Activated naive CD4-positive, alpha-beta T cell treated with anti-CD3 and anti-CD28 coated beads, Interleukin-2, amount 50 U/mL, for 16 hours (primary cell): ENCODE measurements at places on chromosomes 7 and 10.

GRCh38 chr10:71697938-71698709 is 21.5 kb downstream of the C10orf105 start:
- DNase-seq = no peak

- no peak for DNase-seq
Measured at GRCh38 chr7:108086962-108087361, 43.2 kb downstream of the LAMB4 start.

GRCh38 chr10:7817576-7817975 is 729 bp upstream of the TAF3 start:
- no peak for DNase-seq

- no peak for DNase-seq
Measured at GRCh38 chr10:124200011-124200410, 106.6 kb upstream of the CHST15 start.

DNA sequence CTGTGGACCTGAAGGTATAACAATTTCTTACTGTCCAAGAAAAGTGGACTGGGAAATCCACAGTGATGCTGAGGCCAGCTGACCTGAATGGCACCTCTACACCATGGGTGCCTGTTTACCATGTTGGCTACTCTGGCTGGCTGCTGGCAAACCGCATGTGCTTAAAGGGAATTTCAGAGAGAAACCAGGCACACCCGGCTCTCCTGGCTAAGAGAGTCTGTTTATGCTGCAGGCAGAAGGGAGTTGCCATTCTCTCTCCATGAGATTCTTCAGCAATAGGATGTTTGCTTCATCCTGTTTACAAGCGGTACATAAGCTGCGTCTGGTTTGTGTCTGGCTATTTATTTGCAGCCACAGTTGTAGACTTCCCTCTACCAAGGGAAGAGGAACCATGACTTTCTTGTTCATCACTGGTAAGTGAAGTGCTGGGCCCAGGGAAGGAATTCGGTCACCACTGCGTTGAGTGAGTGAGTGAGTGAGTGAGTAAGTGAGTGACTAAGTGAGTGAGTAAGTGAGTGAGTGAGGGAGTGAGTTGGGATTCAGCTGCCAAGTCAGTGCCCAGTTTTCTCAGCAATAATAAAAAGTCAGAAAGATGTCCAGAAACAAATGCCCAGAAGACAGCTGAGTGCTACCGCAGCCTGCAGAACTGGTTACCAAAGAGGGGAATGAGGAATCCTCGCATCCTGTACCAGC is 90.4 kb downstream of the COBL start:
- no peak for DNase-seq

DNA sequence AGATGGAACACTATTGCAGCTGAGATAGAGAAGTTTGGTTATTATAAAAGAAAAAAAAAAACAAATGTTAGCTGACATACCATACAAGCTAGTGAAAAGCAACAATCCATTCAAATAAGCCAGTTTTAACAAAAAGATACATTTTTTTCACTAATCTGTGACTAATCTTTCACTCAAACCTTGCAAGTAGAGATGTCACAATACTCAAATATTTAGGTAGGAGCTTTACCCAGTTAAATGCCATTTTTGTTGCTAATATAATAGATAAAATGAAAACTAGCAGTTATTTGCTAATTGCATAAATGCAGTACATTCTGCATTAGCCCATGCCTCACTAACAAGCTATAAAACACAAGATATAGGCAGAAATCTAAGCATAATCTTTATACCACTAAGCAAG is 123.6 kb downstream of the BTAF1 start:
- no peak for DNase-seq

DNA sequence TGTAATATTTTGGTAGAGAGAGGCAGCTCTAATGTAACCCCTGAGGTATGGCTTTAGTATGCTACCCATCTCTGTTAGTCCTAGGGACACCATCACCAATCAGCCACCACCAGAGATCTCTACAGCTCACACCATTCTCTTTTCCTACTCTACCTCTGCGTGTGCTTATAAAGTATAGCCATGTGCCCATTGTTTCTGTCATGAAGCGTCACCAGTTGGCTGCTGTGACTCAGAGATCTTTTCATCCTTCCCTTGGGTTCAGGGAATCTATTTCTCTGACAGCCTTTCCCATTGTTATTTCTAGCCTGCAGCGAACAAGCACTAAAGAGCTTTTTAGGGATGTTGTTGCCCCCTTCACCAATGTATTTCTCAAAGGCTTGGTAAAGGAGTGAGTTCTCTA is 103.3 kb downstream of the TPST1 start:
- DNase-seq = no peak

- no peak for DNase-seq
Measured at GRCh38 chr10:110848106-110848505, 23.6 kb upstream of the PDCD4 start.

- DNase-seq = peak; percentile 46
Measured at GRCh38 chr7:2019711-2020511, 212.8 kb downstream of the MAD1L1 start.

DNA sequence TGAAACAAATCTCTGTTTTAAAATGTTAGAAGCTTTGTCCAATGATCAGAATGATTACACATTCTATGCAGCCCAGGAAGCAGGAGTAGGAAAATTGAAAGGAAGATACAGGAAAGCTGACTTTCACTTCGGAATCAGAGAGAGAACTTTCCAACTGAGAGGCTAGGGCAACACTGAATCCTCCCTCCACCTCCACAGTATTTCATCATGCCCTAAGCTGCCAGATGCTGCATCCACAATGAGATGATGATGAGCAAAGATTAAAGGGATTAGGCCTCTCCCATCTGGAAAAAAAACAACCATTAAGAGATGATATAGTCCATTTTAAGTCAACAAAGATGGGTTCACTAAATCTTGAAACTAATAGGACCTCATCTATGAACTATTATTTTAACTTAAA is 215.6 kb downstream of the GPR37 start:
- DNase-seq = no peak

GRCh38 chr10:96378741-96379140 is 19.9 kb upstream of the OPALIN start:
- no peak for DNase-seq

GRCh38 chr10:12980102-12980661 is 21.3 kb downstream of the CCDC3 start:
- DNase-seq = no peak

GRCh38 chr10:101974091-101974971 is 81.6 kb downstream of the ARMH3 start:
- DNase-seq = no peak

GRCh38 chr7:129362496-129362895 is 71.7 kb upstream of the STRIP2 start:
- no peak for DNase-seq

- DNase-seq = no peak
Measured at GRCh38 chr7:80618096-80618495, 20.3 kb upstream of the CD36 start.

DNA sequence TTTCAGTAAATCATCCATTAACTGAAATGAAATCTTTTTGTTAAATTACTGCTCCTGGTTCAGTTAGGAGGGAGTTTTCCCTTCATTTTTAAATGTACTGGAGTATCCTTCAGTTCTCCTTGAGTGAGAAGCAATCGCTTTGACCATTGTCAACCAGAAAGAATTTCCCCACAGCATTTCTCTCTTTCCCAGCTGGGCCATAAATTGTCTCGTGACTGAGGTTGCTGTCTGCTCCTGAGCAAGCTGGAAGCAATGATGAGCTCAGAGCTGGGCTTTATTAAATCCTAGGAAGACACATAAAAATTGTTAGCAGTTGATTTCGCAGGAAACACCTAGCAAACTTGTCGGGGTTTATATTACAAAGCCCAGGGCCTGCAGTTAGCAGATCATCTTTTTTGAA is 102.0 kb upstream of the INSYN2A start:
- no peak for DNase-seq

GRCh38 chr10:113148071-113148825 is 198.2 kb downstream of the TCF7L2 start:
- no peak for DNase-seq

- no peak for DNase-seq
Measured at GRCh38 chr7:19834566-19834965, 61.1 kb upstream of the TMEM196 start.

- DNase-seq = no peak
Measured at GRCh38 chr7:100352984-100353684, 4.8 kb upstream of the PILRB start.

GRCh38 chr10:88066876-88067275 is 203.5 kb downstream of the PTEN start:
- DNase-seq = no peak

GRCh38 chr7:12303062-12303461 is 92.0 kb downstream of the TMEM106B start:
- DNase-seq = no peak

GRCh38 chr7:46315891-46316290 is 394.8 kb upstream of the IGFBP3 start:
- no peak for DNase-seq

DNA sequence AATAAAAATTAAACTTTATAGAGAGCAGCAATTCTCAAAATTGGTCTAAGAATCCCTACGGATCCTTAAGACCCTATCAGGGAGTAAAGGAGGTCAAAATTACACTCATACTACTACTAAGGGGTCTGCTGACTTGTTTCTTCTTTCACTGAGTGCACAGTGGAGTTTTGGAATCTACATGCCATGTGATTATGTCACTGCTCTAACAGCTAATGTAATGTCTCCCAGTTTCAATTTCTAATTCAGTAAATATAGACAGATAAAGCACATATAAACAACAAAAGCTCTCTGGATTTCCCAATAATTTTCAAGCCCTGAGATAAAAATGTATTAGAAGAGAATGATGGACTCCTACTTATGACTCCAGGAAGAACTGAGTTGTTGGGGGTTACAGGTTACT is 74.6 kb downstream of the WAPL start:
- no peak for DNase-seq

DNA sequence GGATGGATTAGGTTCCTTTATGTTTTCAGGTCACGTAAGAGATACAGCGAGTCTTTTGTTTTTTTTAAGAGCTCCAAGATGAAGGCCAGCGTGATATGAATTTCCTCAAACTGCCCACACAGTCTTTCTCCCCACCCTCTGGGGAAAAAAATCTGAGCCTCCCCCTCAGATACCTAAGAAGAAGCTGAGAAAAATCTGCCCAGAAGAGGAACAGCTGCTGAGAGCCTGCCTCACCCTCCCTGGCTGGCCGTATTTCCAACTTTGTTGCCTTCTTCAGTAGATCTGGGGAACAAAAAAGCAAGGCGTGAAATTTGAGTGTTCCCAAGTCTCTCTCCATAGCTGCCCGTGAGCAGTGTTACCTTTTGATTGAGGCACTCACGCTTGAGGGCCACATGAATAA is 208.1 kb downstream of the KIAA1217 start:
- DNase-seq = no peak

- no peak for DNase-seq
Measured at GRCh38 chr10:32340596-32341180, 6.3 kb downstream of the EPC1 start.

DNA sequence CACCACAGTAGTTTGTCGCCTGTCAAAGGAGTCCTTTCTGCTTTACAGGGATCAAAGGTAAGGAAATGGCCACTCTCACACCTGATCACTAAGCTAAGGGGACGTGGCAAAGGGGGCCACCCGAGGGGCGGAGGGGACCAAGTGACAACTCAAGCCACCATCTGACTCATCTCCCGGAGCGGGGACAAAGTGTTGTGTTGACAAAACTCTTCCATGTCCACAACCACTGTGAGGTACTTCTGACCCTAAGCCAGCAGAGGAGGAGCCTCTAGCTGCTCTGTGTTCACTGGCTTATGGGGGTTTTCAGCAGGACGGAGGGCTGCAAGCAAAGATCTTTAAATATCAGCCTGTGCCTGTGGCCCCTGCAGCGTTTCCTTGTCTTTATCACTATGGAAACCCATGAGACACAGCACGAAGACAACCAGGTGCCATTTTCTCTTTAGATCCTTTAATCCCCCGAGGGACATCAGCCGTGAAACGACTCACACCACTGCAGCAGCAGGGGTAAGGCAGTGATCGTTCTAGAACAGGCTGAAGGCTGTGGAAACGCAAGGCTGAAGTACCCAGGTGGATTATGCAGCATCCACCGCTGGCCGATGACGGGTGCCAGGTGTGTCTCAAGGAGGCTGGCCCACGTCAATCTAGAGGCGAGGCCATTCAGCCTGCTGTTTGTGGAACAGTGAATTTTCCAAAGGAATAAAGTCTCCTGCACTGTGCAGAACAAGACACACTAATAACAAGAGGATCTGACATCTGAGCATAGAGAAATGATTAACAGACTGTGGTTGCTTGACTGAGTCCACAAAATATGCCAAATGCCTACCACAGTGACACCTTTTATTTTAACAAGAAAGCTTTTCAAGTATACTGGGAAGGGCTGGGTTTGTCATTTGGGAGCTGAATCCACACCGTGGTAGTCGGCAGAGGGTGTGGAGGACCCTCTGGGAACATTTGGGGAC is 26.6 kb upstream of the DDC start:
- no peak for DNase-seq

- no peak for DNase-seq
Measured at GRCh38 chr7:148256433-148256832, 334.1 kb upstream of the C7orf33 start.

- no peak for DNase-seq
Measured at GRCh38 chr10:1130226-1130625, 74.0 kb downstream of the WDR37 start.

- no peak for DNase-seq
Measured at GRCh38 chr10:119518176-119518575, 24.3 kb downstream of the RGS10 start.

- DNase-seq = no peak
Measured at GRCh38 chr10:93573924-93574323, 7.5 kb downstream of the FFAR4 start.

DNA sequence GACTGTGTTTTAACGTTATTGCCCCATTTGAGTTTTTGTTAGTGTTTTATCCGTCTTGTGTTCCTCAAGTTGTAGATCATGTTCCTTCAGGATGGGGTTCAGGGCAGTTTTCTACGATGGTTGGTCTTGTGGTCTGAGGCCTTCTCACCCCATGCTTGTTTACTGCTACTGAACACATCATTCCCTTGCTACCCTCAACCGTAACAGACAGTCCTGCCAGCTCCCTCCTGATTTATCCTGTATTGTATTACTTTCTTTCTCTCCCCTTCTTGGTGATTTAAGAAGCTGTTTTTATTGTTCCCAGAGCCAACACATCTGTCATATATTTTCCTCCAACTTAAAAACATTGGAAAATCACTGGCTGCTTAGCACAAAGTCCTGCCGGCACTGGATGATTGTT is 719.8 kb downstream of the INHBA start:
- no peak for DNase-seq

DNA sequence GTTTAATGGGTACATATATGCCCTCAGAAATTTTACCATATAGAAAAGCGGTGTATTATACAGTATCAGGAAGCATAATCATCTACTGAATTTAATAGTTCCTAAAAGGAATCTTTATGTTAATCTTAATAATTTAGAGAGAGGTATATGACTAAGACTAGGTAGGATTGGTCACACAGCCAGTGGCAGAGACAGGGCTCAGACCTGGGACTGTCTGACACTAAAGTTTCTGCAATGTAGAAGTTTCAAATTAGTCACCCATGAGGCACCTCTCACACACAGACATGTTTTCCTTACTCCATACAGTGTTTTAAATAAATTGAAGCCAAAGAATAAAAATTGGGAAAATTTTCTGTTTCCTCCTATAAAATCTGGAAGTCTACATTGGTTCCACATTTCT is 72.8 kb upstream of the ADRA2A start:
- DNase-seq = no peak

GRCh38 chr10:123565691-123566660 is 100.2 kb upstream of the GPR26 start:
- DNase-seq = no peak

- DNase-seq = no peak
Measured at GRCh38 chr10:102311025-102311420, 65.7 kb downstream of the GBF1 start.
